Activated CD8-positive, alpha-beta T cell treated with anti-CD3 and anti-CD28 coated beads for 36 hours (primary cell): ENCODE measurements at places on chromosomes 2 and 18. TPM values are rescaled to one million over a fixed set of nuclear protein-coding genes. Genes with fewer than 3 reads are reported as not detected.
A peak's percentile ranks its signal among the peaks of the same experiment; 100 is the strongest.

GPBAR1 gene
- 0.16 TPM for total RNA-seq

GRCh38 chr2:174728096-174728495 lies 36.2 kb downstream of the CHRNA1 start:
- no peak overlapping the region for H3K4me3 ChIP-seq
- H3K36me3 ChIP-seq: no peaks in the 10 kb centered on the region
- H3K27me3 ChIP-seq: peaks cover 10% of the 10 kb centered on the region
- H3K27ac ChIP-seq: no peak overlapping the region

ANKRD53 gene
- total RNA-seq: not detected

GRCh38 chr2:240205772-240206171 lies 65.3 kb upstream of the OTOS start:
- H3K4me1 ChIP-seq: peaks cover 6% of the 10 kb centered on the region
- peaks cover 15% of the 10 kb centered on the region for H3K27me3 ChIP-seq
- no peak for DNase-seq
- H3K36me3 ChIP-seq: no peaks in the 10 kb centered on the region

GRCh38 chr18:79753391-79753851 lies 44.3 kb upstream of the KCNG2 start:
- H3K4me3 ChIP-seq: no peak overlapping the region
- peaks cover 3% of the 10 kb centered on the region for H3K4me1 ChIP-seq
- H3K27ac ChIP-seq: no peak overlapping the region
- no peak for DNase-seq
- peaks cover 55% of the 10 kb centered on the region for H3K36me3 ChIP-seq

DNA sequence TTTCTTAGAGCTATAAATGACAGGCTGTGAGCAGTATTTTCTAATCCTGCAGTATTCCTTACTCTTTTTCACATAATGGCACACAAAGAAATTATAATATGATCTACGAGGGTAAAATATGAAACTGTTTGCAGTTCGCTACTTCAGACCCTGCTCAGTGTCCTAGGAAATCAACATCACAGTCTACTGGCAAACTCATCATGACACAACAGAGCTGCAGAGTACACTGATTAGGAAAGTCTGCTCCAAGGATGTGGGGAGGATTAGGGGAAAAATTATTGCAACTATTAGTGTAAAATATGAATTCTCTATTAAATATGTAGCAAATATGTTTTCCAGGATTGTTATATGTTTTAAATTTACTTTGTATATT lies 149.2 kb upstream of the REG3G start:
- no peaks in the 10 kb centered on the region for H3K36me3 ChIP-seq
- no peak overlapping the region for H3K27ac ChIP-seq
- H3K27me3 ChIP-seq: no peaks in the 10 kb centered on the region
- H3K4me3 ChIP-seq: no peak overlapping the region
- no peaks in the 10 kb centered on the region for H3K4me1 ChIP-seq

DNA sequence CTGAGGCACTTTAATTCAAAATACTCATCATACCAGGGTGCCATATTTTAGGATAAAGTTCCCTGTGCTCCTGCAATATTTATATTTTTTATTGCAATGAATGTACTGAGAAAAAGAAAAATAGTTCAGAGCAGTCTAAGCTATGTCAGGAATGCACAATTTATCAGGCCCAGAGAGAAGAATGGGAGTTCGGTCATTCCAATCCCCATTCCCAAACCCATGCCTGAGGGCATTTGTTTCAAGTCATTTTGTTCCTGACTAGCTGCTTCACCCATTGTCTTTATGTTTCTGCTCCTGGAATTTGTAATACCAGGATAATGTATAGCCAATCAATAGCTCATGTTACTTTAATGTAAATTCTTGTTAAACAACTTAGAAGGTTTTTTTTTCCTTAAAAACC lies 24.4 kb upstream of the FTCDNL1 start:
- H3K4me3 ChIP-seq: no peak overlapping the region
- H3K36me3 ChIP-seq: peaks cover 5% of the 10 kb centered on the region
- no peak for DNase-seq
- H3K27ac ChIP-seq: no peak overlapping the region
- peaks cover 19% of the 10 kb centered on the region for H3K27me3 ChIP-seq
- H3K4me1 ChIP-seq: no peaks in the 10 kb centered on the region

DNA sequence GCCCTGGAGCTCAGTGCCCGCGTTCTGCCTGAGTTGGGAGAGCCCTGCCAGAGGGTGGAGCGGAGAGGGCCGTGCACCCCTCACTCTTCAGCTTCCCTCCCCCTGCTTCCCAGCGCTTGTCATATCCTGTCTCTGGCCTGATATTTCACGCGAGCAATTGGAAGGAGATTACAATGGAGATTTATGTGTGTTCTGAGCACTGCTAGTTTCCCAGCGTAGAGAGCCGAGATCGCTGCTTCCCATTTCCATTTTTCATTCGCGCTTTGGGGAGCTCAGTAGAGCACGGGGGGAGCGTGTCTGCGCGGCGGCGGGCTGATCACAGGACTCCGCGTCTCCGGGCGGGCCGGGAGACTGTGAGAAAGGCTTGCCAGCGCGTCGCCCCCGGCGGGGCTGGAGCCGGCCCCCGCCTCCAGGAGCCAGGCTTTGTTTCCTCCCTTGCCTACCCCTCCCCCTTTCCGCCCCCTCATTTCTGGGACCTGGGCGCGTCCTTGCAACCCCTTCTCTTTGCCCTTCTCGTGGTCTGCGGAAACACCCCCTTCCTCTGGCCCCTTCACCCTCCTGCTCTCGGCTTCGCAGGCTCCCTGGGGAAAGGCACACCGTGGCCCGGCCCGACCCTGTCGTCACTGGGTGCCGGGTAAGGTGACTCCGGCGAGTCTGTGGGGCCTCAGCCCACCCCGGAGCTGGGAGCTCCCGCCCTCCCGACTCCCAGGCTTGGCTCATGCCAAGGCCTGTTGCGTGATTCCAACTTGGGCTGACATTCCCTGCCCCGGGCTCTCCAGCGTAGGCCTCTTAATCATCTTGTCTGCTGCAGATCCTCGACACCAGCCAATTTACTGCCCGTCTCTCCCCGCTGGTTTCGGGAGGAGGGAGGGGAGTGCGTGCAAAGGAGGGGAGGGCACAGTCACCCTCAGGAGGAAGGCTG lies 5.8 kb downstream of the DLX2 start:
- peak; percentile 33 for DNase-seq
- H3K4me3 ChIP-seq: peak overlapping the region; percentile 47
- no peak overlapping the region for H3K27ac ChIP-seq

NT5DC4 gene
- total RNA-seq: not detected

- no peak overlapping the region for H3K4me3 ChIP-seq
- H3K27ac ChIP-seq: peak overlapping the region; percentile 60
- no peaks in the 10 kb centered on the region for H3K27me3 ChIP-seq
- peaks cover 7% of the 10 kb centered on the region for H3K36me3 ChIP-seq
Observed at GRCh38 chr2:108625828-108626195, 91.5 kb downstream of the LIMS1 start.

TMEM37 gene
- total RNA-seq: not detected

BMP10 gene
- not detected for total RNA-seq

DNA sequence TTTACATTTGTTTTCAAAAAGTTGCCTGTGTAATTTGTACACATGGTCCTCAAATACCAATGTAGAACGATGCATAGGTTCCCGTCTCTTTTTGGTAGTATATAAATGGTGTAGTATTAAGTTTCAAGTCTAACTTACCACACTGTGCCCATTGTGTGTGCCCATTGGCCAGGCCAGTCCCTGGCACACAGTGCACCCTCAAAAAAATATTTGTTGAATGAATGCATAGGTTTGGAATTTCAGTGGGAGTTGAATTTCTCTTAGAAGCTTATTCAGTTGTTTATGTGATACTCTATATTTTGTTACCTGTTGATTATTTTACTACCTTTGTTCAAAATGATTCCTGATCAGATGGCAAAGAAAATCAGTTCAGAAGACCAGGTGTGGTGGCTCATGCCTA lies 30.1 kb downstream of the IDH1 start:
- H3K4me3 ChIP-seq: no peak overlapping the region
- no peak overlapping the region for H3K27ac ChIP-seq
- H3K27me3 ChIP-seq: no peaks in the 10 kb centered on the region

- H3K27ac ChIP-seq: no peak overlapping the region
- peaks cover 6% of the 10 kb centered on the region for H3K4me1 ChIP-seq
- no peak overlapping the region for H3K4me3 ChIP-seq
- no peaks in the 10 kb centered on the region for H3K36me3 ChIP-seq
- DNase-seq: no peak
Observed at GRCh38 chr18:74356959-74357358, 41.3 kb downstream of the C18orf63 start.

- H3K27me3 ChIP-seq: no peaks in the 10 kb centered on the region
- H3K27ac ChIP-seq: no peak overlapping the region
- H3K36me3 ChIP-seq: no peaks in the 10 kb centered on the region
- H3K4me1 ChIP-seq: no peaks in the 10 kb centered on the region
Observed at GRCh38 chr18:9808295-9809241, 77.2 kb upstream of the TXNDC2 start.

GRCh38 chr2:219448776-219449341 lies 14.2 kb downstream of the SPEG start:
- H3K36me3 ChIP-seq: no peaks in the 10 kb centered on the region
- peaks cover 22% of the 10 kb centered on the region for H3K4me1 ChIP-seq
- H3K27me3 ChIP-seq: peaks cover 8% of the 10 kb centered on the region
- H3K4me3 ChIP-seq: peak overlapping the region; percentile 55
- H3K27ac ChIP-seq: no peak overlapping the region
- DNase-seq: peak; percentile 62

CDCA7 gene
- 91.7 TPM for total RNA-seq

- H3K4me1 ChIP-seq: peaks cover 2% of the 10 kb centered on the region
- H3K27ac ChIP-seq: no peak overlapping the region
- no peak overlapping the region for H3K4me3 ChIP-seq
- H3K36me3 ChIP-seq: no peaks in the 10 kb centered on the region
- no peaks in the 10 kb centered on the region for H3K27me3 ChIP-seq
Observed at GRCh38 chr2:109472974-109473373, 140.8 kb downstream of the SEPTIN10 start.

DNA sequence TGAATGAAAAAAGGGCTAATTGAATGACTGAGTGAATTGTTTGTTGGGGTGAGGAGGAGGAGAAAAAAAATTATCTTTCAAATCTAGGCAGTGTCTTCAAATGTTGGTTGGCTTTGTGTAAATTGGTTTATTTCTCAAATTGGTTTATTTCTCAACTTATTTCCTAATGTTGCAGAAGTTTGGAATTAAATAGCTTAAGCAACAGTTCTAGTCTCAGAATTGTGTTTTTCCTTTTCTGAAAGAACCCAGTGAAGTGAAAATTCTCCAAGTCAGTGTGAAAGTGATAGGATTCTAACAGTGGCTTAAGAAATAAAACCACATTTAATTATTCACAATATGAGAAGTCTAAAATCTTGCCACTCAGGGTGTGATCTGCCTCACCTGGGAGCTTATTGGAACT lies 54.6 kb upstream of the LYPD6B start:
- no peak overlapping the region for H3K4me3 ChIP-seq
- H3K27ac ChIP-seq: no peak overlapping the region
- no peaks in the 10 kb centered on the region for H3K4me1 ChIP-seq

EPG5 gene
- total RNA-seq: 19.0 TPM

DNA sequence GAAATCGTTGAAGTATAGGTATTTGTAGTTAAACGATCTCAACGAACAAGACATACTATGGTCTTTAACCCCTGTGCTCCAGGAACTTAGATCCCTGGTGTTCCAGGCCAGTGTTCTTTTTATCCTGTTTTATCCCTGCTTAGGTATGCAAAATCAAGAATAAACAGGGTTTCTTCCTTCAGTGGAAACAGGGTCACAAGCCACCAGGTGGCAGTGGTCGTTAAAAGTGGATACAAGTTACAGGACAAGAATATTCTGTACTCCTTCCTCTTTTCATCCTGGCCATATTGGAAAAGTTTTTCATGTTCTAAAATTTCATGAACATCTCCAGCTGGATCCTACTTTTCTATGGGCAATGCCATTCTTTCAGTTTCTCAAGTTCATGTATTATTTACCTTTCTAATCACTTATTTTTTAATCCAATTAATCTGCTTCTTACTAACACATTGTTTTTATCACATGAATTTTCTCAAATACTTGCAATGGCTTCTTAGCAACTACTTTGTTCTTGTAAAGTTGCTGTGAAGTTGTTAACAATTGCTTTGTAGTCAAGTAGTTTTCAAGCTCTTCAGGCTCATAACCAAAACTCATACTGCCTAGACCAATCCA lies 16.4 kb upstream of the HNMT start:
- peaks cover 13% of the 10 kb centered on the region for H3K4me1 ChIP-seq
- H3K4me3 ChIP-seq: no peak overlapping the region
- H3K27ac ChIP-seq: no peak overlapping the region
- peaks cover 5% of the 10 kb centered on the region for H3K27me3 ChIP-seq

DNA sequence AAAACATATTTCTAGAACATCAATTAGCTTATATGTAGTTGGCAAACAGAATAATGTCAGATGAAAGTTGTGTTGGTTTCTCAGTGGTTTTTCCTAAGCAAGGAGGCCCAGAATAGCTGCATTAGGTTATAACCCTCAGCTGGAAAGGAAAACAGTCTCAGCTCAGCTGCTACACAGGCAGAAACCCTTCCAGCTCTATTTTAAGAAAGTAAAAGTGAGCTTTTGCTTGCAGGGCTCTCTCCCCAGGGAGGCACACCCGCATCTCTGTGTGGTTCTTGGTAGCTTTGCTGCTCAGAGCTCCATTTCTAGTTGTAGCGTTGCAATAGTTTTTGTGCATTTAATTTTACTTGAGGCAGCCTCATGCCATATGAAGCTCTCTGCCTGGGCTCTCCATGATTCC lies 54.6 kb downstream of the PIKFYVE start:
- H3K4me1 ChIP-seq: peaks cover 5% of the 10 kb centered on the region
- no peak for DNase-seq
- peaks cover 43% of the 10 kb centered on the region for H3K36me3 ChIP-seq
- H3K27me3 ChIP-seq: no peaks in the 10 kb centered on the region
- H3K27ac ChIP-seq: no peak overlapping the region

ERBB4 gene
- not detected for total RNA-seq

GRCh38 chr18:31199190-31199769 lies 36.6 kb upstream of the DSC1 start:
- H3K36me3 ChIP-seq: no peaks in the 10 kb centered on the region
- DNase-seq: no peak
- H3K27ac ChIP-seq: no peak overlapping the region
- H3K4me3 ChIP-seq: no peak overlapping the region
- H3K4me1 ChIP-seq: no peaks in the 10 kb centered on the region
- no peaks in the 10 kb centered on the region for H3K27me3 ChIP-seq

DNA sequence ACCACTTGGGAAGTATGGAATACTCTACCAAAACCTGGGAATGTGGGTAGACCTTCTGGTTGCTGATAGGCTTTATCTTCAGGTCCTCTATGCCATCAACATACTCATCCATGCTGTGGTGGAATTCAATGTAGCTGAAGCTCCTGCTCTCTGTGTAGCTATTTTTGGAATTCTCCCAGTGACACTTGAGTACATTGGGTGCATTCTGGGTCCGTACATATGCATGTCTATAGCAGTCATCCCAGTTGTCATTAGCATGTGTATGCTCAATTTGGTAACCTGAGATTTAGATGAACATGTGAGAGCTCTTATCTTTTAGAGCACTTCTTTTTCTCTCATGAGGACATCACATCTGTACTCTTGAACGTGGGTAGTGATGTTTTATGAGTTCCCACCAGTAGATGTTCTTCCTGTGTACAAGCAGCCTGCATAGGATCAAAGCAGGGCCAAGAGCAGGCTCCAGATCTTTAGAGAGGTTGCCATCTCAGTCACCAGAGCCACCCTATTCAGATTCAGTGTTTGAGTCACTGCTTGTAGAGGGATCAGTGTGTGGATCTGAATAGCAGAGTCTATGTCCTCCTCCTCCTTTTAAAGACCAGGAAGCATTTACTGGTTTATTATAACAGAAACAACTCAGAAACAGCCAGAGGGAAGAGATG lies 65.9 kb downstream of the MGAT5 start:
- peaks cover 57% of the 10 kb centered on the region for H3K4me1 ChIP-seq
- peaks cover 43% of the 10 kb centered on the region for H3K36me3 ChIP-seq
- H3K27me3 ChIP-seq: no peaks in the 10 kb centered on the region
- peak overlapping the region; percentile 71 for H3K27ac ChIP-seq
- H3K4me3 ChIP-seq: no peak overlapping the region
- DNase-seq: peak; percentile 15

PIEZO2 gene
- not detected for total RNA-seq

ANKRD30BL gene
- not detected for total RNA-seq
